ENCODE measurements at places on chromosomes 4 and X.

DNA sequence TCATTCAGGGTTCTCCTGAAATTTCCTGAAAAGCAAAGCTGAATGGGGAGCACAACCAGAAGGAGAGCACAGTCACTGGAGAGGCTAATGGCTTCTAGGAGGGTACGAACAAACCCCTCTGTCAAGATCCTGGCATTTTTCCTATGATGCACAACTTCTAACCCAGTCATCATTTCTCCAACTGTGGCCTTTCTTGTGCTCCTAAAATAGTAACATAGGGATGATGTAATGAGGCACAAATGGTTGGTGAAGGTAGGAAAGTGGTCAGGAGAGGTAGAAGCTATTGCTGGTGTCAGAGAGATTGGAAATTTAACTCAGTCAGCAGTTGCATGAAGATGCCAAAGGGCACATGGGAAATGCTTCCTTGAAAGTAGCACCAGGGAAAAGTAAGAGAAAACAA is 52.7 kb downstream of the SLC10A7 start:
- no peak for DNase-seq

GRCh38 chr4:58941286-58941685 is 1831.1 kb upstream of the IGFBP7 start:
- DNase-seq: no peak

DNA sequence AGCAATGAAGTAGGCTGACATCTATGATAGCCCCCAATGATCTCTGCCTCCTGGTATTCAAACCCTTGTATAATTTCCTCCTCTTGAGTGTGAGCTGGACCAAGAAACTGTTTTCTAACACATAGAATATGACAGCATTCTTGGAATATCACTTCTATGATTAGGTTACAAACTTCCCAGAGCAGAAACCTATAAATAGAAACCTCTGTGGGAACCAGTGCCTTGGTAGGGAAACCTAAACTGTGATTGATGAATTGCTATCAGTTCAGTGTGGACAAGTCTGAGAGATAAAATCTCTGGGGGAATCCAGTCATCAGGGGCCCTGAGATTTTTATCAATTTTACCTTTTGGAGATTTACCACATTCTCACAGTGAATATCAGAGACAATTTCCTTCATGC is 756.5 kb upstream of the AGA start:
- no peak for DNase-seq

DNA sequence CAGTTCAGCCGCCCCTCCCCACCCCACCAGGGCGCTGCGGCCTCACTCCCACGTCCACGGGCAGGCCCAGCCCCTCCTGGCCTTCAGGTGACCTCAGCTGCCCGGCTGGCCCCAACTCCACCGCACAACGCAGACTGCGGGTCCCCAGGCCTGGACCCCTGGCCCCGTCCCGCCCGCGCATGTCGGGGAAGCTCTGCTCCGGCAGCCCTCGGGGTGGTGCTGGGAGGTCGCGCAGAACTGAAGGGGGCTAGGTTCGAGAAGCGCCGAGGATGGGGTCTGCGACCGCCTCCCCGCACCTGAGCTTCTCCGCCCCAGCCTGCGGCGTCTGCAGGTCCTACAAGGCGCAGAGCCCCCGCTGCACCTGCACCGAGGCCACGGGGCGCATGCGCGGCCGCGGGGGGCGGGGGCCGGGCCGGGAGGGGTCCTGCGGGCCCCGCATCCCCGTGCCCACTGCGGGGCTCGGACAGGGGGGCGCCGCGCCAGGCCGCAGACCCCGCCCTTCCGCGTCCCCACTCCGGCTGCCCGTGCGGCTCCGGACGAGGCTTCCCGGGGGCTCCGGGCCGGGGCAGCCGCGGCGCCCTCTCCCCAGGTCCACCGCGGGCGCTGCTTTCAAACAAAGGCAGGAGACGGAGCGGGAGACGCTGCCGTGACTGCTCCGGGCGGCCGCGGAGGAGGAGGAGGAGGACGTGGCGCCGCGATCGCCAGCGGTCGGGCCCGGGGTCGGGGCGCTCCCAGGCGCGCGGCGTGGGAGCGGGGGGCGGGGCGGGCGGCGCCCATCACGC is 672 bp upstream of the NAT8L start:
- DNase-seq: no peak

- DNase-seq: no peak
These were observed 5.4 kb upstream of the NAA15 start for GRCh38 chr4:139295942-139296299.

DNA sequence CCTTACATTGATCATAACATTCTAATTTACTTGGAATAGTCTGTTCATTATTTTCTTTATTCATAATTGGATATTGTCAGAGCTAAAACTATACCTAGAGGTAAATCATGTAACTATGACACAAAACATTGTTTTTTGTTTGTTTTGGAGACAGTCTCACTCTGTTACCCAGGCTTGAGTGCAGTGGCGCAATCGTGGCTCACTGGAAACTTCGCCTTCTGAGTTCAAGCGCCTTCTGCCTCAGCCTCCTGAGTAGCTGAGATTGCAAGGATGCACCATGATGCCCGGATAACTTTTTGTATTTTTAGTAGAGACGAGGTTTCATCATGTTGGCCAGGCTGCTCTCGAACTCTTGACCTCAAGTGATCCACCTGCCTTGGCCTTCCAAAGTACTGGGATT is 265.2 kb downstream of the FBXO8 start:
- DNase-seq: no peak
